Left ventricle myocardium superior (tissue), 1 donor: ENCODE measurements at places on chromosomes 7 and 10.

- no peak for DNase-seq
Observed at GRCh38 chr7:26490640-26491624, 199.3 kb downstream of the SNX10 start.

- no peak for DNase-seq
Observed at GRCh38 chr7:44697136-44698045, 51.3 kb upstream of the ZMIZ2 start.

DNA sequence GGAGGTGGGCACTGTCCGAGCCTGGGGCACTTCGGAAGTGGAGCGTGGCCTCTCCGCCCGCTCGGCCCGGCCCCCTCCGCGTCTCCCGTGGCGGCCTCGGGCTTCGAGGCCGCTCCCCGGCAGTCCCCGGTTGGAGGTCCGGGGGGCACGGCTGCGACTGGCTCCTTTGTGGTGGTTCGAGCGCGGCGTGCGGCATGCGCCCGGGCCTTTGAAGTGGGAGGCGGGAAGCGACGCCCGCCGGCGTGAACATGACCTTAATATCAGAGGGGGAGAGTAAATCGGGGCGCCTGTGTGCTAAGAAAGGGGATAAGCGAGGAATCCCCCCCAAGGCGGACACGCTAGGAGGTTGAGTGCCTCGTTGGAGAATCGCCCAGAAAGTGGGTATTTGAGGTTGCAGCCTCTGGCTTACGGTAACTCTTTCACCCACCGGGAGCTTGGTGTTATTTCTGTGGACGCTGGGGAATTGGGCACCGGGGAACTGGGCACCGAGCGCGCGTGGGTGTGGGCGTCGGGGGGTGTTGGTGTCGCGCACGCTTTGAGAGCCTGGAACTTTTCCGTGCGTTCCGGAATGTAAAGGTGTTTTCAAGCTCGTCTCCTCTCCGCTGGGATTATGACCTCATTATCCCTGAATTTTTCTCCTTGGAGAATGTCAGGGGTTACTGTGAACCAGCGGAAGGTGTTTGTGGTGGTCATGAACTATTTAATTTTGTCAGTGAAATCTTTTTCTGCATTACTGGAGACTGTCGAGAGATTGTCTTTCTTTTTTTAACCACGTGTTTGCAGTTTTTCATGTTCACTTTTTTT lies 660 bp downstream of the SUV39H2 start:
- DNase-seq: peak; percentile 34

DNA sequence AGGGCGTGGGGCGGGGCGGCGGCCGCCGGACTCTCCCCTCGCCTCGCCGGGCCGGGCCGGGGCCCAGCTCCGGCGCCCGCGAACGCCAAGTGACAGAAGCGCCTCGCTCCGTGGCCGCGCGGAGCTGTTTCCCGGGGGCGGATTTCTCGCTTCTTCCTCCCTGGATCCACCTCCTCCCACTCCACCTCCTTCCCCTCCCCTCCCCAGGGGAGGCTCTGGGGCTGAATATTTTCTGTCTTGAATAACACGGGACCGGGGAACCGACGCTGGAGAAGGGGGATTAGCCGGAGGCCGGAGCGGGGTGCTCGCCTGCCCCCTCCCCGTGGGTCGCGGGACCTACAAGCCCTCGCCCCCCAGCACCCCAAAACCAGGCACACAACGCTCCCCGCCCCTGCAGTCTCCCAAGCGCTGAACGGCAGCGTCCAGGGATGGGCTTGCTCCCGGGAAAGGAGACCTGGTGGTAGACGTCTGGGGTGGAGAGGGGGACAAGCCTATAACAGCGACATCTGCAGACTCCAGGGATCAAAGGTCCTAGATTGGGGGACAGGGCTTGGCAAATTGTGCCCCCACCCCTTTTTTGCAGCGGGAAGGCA lies at the start of gene ARHGAP21:
ARHGAP21 (minus strand) TSS at position 100 of the 593 bp plus-strand sequence. CDS start 1,988 bp downstream, outside the sequence.
- DNase-seq: peak; percentile 84

DNA sequence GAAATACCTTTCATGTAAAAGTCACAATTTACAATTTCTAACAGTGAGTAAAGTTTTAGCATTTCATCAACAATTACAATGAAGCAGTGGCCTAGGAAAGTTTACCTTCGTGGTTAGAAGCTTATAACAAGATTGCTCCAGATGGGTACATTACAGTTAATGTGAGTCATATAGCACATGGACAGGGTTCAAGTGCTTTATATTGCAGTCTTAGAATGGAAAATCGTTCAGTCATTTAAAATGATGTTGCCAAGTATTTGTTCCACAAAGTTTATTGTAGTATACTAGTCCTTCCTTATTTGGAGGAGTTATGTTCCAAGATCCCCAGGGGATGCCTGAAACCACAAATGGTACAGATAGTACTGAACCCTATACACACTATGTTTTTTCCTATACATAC lies 174.6 kb upstream of the TARP start:
- DNase-seq: no peak

DNA sequence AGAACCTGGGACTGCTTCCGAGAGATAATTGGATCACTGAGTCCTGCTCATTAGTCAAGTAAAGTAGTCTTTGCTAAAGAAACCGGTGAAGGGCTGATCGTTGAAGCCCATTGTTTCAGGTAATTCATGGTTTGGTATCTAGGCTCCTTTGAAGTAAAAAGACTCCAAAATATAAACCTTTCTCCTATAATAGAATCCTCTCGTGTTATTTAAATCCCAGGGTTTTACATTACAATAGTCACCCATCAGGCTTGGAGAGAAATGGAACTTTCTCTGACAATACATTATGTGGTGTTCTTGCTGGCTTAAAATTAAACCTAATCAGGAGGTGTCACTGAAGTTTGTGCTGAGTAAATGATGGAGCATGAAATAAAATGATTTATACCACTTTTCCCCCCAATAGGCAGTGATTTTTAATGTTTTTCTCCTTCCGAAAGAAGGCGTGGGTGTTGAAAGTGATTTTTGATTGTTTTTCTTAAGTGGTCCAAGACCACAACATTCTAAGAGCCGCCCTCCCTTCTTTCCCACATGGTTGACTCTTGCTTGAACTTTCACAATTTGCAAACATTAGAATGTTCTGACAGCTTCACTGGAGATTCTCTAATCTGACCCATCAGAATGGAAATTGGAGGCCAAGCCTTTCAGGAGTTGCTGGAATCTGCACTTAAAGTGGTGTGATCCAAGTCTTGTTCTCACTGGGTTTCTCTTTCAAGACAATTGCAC lies 44.2 kb downstream of the LRMDA start:
- no peak for DNase-seq

DNA sequence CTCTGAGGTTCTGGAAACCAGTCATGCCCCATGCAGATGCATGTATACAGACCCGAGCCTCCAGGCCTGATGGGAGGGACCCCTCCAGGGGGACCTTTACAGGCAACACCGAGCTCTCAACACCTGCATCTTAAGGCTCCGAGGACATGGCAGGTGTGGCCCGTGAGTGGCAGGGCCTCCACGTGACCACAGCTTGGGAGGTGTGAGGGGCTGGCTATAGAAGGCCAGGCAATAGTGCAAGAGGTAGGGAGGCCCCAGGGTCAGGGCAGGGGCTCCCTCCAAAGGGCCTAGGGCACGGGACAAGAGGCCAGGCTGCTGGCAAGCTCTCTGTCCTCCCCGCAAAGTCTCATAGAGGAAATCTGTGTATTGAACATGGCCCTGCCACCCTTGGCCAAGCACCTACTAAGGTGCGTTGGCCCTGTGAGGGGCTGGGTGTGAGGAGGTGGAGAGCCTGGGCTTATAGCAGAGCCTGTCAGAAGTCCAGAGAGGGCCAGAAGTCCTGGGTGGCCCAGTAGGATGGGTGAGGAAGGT lies 134.2 kb downstream of the PTPN20 start:
- no peak for DNase-seq

DNA sequence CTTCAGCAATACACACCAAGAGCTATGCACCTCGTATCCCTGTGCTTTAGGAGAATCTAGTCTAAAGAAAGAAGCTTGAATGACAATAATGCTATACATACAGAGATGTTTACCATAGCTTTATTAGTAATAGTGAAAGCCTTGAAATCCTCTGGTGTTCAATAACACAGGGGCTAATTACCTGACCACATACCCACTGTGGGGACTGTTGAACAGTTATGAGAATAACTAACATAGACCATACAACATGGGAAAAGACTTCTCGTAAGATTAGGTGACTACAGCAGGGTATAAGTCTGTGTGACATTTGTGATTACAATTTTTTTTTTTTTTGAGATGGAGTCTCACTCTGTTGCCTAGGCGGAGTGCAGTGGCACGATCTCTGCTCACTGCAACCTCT lies 111.0 kb downstream of the SORBS1 start:
- no peak for DNase-seq

DNA sequence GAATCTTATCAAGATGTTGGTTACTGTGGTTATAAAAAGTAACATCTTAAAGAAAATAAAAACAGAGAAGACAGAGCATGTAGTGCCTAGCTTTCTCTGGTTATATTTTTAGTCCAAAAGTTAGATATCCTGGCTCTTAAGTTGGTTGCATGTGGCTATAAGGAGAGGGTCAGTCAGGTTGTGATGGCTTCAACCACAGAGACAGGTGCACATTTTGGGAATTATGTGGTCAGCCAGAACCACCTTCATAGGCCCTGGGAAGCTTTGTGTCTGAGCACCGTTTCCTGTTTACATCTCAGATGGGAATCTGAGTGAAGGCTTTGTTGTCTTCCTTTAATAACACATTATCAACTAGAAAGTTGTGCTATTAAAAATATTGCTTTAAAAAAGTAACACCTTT lies 265.1 kb upstream of the IGFBP3 start:
- no peak for DNase-seq

- DNase-seq: peak; percentile 88
Observed at GRCh38 chr10:97499561-97500296, 1.0 kb downstream of the UBTD1 start.

GRCh38 chr10:132571650-132572544 lies 34.3 kb downstream of the INPP5A start:
- peak; percentile 55 for DNase-seq

- no peak for DNase-seq
Observed at GRCh38 chr7:94056796-94057207, 52.6 kb upstream of the BET1 start.

DNA sequence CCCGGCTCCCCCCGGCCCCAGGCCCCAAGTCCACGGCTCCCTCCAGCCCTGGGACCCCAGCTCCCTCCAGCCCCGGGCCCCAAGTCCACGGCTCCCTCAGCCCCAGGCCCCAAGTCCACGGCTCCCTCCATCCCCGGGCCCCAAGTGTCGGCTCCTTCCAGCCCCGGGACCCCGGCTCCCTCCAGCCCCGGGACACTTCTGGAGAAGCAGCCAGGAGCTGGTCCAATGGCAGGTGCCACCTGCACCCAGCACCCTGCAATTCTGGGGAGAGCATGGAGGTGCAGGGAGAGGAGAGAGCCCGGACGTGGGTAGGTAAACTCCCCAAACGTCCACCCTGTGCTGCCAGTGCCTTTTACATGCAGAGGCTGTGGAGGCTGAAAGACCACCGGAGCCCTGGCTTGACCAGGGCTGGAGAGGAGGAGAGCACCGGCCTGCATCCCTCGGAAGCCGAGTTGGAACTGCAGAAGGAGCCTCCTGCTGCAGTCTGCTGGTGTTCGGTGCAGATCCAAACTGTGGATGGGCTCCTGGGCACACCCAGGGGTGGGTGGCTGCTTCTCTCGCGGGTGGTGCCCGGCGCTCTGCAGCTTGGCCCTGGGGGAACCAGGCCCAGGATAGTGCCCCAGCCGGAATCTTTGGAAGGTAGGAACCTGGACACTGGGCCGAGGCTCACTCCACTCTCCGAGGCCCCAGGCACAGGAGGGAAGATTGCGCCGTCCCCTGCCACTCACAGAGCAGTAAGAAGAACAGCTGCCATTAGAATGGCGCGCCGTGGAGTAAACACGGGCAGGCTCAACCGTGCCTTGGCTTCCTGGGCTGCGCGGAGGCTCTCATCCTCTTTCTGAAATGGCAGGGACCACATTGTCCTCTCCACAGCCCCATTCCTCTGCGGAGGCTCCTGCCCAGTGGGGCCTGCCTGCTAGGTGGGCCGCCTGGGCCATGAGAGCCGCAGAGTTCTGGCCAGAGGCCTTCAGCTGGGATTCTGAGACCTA lies 14.7 kb downstream of the SHH start:
- DNase-seq: peak; percentile 26

DNA sequence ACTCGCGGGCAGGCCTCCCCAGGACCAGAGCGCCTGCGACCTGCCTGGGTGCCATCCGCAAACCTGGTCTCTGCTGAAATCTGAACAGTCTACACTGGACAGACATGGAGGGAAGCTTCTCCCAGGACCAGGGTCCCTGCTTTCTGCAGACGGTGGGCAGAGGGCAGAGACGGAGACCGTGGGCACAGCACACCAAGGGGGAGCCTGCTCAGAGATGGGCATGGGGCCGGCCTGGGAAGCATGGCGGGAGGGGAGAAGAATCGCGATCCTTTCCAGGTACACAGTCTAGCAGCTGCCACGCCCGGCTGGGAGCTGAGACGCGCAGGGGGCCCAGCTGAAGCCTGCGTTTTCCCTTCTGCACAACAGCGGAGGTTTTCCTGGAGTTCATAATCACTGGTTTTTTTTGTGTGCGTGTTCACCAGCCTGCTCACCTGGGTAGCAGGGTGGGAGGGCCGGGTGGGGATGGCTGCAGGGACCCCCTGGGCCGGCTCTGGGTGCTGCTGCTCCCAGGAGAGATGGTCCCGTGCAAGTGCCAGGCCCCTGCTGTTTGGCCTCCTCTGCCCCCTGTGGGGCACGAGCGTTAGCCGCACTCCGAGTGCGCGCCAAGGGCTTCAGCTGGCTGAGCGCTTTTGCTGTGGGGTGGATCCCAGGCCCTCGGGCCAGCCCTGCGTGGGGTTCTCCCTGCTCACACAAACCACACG lies 448.8 kb downstream of the DNAJB6 start:
- peak; percentile 6 for DNase-seq

GRCh38 chr10:20647756-20648155 lies 249.4 kb downstream of the NEBL start:
- DNase-seq: no peak

- no peak for DNase-seq
Observed at GRCh38 chr7:5549096-5549763, 125.6 kb upstream of the TNRC18 start.

- no peak for DNase-seq
Observed at GRCh38 chr7:55088107-55088506, 69.3 kb downstream of the EGFR start.

- DNase-seq: peak; percentile 16
Observed at GRCh38 chr10:132541129-132541528, 3.5 kb downstream of the INPP5A start.

DNA sequence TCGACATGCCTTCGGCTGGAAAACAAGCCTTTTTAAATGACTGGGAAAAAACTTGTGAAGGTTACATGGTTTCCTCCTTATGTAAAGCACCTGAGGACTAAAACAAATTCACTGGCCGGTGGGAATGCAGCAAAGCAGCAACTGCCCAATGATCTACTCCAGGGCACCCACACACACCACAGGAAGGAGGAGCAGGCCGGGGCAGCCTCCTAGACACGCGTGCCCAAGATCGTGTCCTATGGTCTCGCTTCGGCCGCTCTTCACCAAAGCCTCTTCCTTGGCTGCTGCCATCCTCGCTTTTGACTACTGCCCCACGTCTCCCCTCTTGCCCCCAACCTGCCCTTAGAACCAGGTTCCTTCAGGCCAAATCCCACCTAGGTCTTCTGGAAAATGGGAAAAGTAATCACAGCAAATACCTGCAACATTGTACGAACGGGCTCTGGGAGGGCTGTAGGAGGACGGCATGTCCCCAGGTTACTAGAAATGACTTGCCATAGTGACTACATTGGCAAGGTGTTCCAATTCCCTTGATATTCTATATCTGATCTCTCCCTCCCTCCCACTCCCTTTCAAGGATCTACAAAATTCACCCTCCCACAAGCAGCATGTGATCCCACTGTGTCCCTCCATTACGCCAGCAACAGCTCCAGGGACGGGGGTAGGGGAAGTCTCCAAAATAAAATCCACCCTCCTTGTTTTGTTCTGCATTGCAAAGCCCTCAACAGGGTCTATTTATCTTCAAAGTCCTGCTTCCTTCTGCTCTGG lies 84.9 kb downstream of the RNF216 start:
- peak; percentile 40 for DNase-seq

- peak; percentile 57 for DNase-seq
Observed at GRCh38 chr7:102152672-102153598, 133.7 kb upstream of the SH2B2 start.
